ENCODE measurements at places on chromosomes 3 and 15. TPM values are rescaled to one million over a fixed set of nuclear protein-coding genes. Genes with fewer than 3 reads are reported as not detected.

- H3K27me3 ChIP-seq, result no peaks in the 10 kb centered on the region
- H3K4me3 ChIP-seq, result no peak overlapping the region
- peak overlapping the region; percentile 9 for H3K27ac ChIP-seq
- no peaks in the 10 kb centered on the region for H3K4me1 ChIP-seq
Measured at GRCh38 chr15:74651242-74651741, 35.7 kb downstream of the CLK3 start.

DNA sequence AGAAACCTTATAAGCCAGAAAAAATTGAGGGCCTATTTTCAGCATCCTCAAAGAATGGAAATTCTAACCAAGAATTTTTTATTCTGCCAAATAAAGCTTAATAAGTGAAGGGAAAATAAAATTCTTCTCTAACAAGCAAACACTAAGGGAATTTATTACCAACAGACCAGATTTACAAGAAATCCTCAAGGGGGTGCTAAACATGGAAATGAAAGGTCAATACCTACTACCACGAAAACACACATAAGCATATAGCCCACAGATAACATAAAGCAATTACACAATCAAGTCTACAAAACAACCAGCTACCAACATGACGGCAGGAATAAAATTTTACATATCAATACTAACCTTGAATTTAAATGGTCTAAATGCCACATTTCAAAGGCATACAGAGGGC, 883.5 kb downstream of the SI start:
- no peaks in the 10 kb centered on the region for H3K27me3 ChIP-seq
- H3K4me3 ChIP-seq, result no peak overlapping the region

DNA sequence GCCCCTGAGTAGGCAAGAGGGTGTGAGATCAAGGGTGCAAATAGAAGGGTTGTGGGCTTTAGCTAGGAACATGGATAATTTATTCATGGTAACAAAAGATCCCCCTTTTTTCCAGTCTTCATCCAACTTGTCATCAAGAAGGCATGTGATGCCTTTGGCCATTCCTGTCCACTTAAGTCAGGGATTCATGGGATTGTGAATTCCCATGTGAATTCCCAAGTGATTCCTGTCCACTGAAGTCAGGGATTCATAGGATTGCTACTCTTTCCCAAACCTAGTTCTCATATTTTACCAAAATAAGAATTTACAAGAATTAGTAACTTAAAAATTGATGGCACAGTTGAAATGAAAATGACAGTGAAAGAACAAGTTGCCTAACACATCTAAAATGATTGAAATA, 40.8 kb downstream of the HMG20A start:
- no peaks in the 10 kb centered on the region for H3K36me3 ChIP-seq
- H3K27ac ChIP-seq, result no peak overlapping the region
- no peaks in the 10 kb centered on the region for H3K4me1 ChIP-seq
- H3K4me3 ChIP-seq, result no peak overlapping the region
- no peak for DNase-seq
- no peaks in the 10 kb centered on the region for H3K27me3 ChIP-seq

Gene PYGO1
- 5.9 TPM for total RNA-seq

GRCh38 chr3:77256584-77257503, 216.9 kb downstream of the ROBO2 start:
- no peak overlapping the region for H3K4me3 ChIP-seq
- H3K4me1 ChIP-seq, result no peaks in the 10 kb centered on the region
- no peak overlapping the region for H3K27ac ChIP-seq
- no peak for DNase-seq
- H3K27me3 ChIP-seq, result no peaks in the 10 kb centered on the region
